CMK (cell line): ENCODE measurements at places on chromosomes 6 and 20.

DNA sequence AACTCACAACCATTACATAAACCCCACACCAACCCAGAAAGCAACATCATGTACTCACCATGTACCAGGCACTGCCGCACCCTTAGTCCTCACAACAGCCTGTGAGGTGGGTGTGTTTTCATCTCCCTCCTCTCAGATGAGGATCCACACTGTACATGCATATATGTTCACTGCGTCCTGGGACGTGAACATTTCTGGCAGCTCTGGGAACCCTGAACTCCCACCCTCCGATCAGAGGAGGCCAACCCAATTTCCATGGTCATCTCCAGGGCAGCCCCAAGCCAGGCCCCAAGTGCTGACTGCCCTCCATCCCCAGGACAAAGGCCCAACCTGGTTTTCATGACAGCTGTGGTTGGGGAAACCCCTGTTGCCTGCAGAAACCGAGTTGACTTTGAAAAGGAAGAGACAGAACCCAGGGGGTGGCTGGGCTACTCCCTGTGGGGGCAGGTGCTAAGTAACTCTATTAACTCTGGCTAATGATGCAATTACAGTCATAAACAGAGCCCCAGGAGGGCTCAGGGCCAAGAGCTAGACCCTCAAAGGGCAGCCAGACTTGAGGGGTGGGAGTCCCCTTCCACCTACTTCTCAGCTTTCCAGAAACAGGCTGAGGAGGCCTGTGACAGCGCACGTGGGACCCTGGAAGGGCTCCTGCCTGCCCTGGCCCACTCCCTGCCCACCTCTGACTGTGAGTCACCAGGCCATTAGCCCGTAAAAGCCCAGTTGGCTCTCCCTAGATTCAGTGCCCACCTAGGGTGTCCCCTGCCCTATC lies 2.6 kb downstream of the TFEB start:
- DNase-seq, result no peak

- no peak for DNase-seq
These were observed 780 bp downstream of the TFAP2A start for GRCh38 chr6:10413850-10414738.

DNA sequence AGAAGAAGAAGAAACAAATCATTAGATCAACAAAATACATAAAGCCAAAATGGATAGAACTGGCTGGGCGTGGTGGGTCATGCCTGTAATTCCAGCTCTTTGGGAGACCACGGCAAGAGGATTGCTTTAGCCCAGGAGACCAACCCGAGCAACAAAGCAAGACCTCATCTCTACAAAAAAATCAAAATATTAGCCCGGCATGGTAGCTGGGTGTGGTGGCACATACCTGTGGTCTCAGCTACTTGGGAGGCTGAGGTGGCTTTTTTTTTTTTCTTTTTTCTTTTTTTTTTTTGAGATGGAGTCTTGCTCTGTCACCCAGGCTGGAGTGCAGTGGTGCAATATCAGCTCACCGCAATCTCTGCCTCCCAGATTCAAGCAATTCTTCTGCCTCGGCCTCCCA lies 21.5 kb downstream of the NINL start:
- no peak for DNase-seq

DNA sequence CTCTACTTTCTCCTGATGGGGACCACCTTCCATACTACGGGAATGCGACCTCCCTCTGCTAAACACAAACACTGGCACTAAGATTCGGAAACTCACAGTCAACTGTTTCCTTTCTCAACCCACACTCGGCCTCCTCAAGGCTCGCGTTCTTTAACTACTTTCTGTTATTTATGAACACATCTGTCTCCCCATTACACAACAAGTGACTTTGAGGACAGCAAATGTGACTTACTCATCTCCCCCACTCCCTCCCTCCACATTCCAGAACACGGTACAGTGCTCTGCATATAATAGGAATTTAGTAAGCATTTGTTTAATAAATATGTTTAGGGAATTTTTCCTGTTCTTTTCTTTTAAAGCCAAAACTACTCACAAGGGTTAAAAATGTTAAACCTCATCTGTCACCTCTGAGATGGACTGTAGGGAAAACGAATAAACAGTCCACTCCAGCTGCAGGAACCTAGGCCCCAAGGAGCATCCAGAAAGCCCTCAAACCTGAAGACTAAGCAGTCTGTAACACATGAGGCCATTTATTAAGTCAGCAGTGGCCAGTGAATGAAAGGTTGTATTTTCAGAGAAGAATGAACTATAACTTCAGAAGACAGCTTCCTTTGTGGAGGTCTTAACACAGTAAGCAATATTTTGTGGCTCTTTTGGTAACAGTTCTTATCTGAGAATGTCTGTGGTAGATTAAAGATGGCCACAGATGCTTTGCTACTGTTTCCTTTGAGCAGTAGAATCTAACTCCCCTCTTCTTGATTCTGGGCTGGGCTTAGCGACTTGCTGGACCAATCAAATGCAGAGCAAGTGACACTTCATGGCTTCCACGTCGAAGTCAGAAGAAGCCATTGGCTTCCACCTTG lies 209.6 kb upstream of the DTNBP1 start:
- DNase-seq, result no peak

DNA sequence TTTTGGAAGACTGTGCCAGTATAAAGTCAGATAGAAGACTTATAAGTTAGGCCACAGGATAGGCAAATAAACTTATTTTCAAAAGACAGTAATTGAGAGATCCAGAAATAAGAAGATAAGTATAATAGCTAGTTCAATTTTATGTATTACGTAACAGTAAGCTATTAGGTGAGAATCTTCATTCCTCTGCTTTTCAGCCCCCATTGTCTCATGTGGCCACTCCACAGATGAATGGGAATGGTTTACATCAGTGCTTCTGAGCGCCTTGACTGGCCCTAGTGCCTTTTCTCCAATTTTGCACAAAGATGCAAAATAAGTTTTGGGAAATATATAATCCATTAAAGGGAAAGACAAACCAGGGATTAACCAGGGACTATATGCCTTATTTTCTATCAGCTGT lies 550.5 kb downstream of the MMUT start:
- no peak for DNase-seq

- peak; percentile 55 for DNase-seq
These were observed 39.2 kb downstream of the DYNLT1 start for GRCh38 chr6:158605266-158605878.

DNA sequence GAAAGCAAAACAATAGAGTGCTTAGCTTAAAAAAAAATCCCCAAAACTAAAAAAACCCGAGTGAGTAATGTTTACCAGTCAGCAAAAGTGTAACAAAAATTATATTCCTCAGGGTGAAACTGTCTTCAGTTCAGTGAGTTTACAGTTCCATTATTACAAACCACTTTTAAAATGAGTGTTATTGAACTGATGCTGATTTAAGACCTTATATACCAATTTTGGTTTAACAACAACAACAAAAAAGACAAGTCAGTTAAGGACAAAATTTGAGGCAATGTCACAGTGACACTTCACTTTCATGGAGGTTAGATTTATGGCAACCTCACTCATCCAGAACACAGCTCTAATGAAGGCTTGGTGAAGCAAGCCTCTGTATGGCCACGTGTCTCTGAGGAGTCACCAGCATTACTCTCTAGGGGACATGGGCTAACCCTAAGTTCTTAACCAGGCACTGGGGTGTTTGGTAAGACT lies 630.8 kb downstream of the PHF3 start:
- DNase-seq, result no peak

- no peak for DNase-seq
These were observed 642.1 kb downstream of the EPHA7 start for GRCh38 chr6:92777146-92777740.

GRCh38 chr20:63958471-63958870 lies 2.3 kb upstream of the UCKL1 start:
- DNase-seq, result no peak

GRCh38 chr6:118968416-118968815 lies 33.5 kb upstream of the MCM9 start:
- no peak for DNase-seq

- no peak for DNase-seq
These were observed 65.7 kb downstream of the RTN4IP1 start for GRCh38 chr6:106563614-106564013.

DNA sequence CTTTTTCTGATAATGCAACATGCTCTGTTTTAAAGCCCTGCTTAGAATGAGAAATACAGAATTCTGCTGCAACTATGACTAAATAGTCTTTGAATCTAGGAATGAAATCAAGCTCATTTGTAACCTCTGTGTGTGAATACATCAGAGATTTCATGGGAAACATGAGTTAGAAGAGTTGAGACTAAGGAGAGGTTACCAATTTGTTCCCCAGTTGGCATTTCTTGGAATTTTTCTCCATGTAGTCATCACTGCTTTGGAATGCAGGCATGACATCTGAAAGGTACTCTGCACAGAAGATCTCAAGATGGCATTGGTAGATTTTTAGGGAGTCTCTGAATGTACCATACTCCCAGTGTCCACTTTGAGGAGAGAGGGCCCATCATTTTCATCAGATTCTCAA lies 237.2 kb downstream of the TFAP2A start:
- no peak for DNase-seq

DNA sequence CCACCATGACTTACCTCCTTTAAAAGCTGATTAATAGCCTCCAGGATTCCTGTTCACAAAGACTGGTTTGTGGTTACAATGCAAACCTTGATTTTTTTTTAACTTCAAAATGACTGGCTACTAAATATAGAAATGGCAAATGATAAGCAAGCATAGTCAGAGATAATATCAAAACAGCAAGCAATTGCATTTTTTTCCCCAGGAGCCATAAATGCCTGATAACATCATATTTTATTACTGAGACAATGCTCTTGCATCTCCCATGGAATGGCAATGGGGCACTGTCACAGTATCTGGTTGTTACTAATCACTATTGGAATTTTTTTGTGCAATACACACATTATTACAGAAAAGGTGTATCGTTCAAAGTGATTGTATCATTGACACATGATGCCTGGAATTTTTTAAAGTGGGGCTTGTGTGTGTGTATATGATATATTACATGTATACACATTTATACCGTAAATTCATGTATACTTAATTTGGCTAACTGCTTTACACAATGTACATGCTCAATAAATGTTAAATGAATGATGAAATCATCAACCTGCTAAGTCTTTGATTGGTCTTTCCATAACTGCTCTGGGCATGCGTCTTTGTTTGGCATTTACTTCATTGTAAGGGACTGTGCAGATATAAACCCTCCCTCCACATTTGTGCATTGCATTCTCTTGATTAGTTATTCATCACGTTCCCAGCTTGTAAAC lies 980 bp upstream of the SALL4 start:
- DNase-seq, result no peak

GRCh38 chr20:64036346-64037198 lies 590 bp downstream of the C20orf204 start:
- no peak for DNase-seq

GRCh38 chr20:23092861-23093495 lies 6.9 kb upstream of the CD93 start:
- no peak for DNase-seq

- no peak for DNase-seq
These were observed 153.1 kb downstream of the DST start for GRCh38 chr6:56489559-56489958.
